ENCODE measurements at places on chromosomes 3 and 15.

DNA sequence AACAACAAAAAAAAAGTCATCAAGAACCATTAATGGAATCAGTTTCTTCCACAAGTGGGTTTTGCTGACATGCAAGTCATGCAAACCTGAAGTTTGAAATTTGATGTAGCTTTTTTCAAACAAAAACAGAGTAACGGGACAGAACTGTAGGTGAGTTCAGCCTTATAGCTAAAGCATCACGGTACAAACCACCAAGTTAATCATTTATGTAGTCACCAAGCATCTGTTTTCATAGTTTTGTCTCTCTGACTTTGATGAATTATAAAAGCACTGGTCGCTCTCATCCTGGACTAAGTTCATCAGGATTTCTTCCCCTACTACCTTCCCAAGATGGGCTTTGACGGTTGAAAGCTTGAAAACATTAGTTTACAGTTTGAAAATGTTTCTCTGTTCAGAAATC is 117.0 kb upstream of the SAMMSON start:
- DNase-seq = no peak

DNA sequence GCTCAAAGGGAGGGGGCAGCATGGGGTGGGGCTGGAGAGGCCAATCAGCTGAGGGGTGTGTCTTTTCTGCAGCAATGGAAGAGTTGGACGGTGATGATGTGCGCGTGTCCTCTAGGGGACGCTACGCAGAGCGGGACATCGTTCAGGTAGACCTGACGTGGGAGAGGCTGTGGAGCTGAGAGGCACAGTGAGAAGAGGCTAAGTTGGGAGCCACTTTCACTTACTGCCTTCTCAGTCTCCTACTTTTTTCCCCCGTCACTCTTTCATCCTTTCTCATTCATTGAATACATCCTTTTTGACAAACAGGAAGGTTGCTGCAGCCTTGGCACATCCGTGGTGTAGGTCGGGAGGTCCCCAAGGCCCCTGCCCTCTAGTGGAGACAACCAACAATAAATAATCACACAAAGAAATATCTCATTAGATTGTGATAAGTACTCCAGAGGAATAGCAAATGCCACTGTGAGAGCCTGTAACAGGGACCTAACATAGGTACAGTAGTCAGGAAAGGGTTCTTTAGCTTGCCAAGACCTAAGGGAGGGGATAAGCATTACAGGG is 4.4 kb upstream of the BRPF1 start:
- no peak for DNase-seq

- no peak for DNase-seq
Measured at GRCh38 chr3:160081958-160082533, 93.4 kb downstream of the IL12A start.

DNA sequence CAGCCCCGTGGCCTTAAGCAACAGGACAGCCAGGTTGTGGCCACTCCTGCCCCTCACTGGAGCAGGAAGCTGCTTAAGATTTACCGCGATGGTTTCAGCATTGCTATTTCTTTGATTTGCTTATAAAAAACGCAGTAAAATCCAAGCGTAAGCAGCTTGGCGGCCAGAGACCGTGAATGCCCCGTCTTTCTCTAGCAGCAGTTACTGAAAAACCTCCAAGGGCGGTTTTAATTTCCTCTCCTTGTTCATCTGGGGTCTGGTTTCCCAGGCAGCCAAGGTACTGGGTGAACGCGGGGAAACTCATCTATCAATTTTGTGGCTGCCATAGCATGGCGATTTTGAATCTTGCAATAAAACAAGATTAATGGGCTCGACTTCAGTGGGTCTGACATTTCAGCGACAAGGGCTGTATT is 130.3 kb downstream of the MINAR1 start:
- DNase-seq = no peak
